Fibroblast of lung (primary cell): ENCODE measurements at places on chromosomes 1 and 21.

DNA sequence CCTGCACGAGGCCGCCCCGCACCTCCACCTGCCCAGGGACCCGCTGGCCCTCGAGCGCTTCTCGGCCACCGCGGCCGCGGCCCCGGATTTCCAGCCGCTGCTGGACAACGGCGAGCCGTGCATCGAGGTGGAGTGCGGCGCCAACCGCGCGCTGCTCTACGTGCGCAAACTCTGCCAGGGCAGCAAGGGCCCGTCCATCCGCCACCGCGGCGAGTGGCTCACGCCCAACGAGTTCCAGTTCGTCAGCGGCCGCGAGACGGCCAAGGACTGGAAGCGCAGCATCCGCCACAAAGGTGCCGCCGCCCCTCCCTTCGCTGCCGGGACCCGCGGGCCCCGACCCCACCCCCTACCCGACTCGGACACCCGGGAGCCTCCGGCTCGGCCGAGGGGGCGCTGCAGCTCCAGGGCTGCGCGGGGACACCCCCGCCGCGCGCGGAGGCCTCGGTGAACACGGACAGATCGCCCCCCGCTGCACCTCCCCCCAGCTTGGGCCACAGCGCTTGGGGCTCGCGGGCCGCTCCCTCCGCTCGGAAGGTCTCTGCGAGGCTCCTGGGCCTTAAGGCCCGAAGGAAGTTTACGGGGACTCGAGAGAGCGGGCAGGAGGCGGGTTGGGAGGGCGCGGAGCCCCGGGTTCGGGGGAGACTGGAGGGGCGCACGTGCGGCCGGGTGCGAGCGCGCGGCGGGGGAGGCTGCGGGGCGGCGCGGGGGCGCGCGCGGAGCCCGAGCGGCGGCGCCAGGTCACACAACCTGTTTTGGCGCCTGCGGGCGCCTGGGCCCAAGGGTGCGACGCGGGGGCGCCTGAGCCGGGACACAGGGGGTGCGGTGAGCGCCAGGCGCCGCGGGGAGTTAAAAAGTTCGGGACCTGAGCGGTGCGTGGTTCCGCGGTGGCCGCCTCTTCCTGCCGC lies 1.2 kb downstream of the SAMD11 start:
- peak; percentile 20 for DNase-seq

DNA sequence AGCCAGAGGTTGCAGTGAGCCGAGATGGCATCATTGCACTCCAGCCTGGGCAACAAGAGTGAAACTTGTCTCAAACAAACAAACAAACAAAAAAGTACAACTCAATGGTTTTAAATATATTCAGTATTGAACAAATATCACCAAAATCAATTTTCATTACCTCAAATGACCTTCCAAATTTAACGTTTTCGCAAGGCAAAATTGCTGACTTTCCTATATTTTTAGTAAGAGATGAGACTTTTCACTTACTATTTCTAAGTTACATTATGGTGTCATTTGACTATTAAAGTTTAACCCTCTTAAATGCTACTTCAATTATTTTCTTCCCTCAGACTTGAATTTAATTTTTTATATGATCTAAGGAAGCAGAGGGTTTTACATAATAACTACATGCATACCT lies 23.0 kb upstream of the ABCB10 start:
- no peak for DNase-seq

GRCh38 chr1:108149796-108150467 lies 50.2 kb downstream of the SLC25A24 start:
- DNase-seq = no peak

DNA sequence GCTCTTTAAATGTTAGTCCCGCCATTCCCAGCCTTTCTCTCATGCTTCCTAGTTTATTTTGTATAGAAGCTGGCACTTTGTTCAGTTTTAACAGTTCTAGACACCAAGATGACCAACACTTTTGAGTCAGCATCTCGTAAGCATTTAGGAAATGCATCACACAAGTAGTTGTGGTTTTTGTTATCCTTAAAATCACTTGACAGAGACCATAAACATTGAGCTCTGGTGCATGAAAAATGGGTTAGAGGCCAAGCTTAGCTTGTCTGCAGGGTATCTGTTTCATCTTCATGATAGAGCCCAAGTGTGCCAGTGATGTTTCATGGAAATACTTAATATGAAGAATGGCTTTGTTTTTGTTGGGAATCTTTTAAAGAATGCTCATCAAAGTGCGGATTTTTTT lies 159.7 kb downstream of the DISP1 start:
- DNase-seq = peak; percentile 94

- DNase-seq = peak; percentile 19
Measured at GRCh38 chr1:177368255-177368654, 197.5 kb downstream of the BRINP2 start.

DNA sequence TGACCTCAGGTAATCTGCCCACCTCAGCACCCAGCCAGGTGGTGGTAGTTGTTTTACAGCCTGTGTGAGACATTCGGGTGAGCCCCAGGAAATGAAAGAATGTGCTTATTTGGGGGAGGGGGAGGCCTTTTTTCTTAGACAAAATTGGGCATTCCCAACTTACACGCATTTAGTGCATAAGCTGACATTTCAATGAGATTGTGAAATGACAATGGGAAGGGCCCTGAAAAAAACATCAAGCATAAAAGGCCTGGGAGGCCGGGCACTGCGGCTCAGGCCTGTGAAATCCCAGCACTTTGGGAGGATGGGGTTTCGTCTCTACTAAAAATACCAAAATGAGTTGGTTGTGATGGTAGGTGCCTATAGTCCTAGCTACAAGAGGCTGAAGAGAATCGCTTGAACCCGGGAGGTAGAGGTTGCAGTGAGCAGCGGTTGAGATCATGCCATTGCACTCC lies 5.0 kb downstream of the GAS5 start:
- no peak for DNase-seq

DNA sequence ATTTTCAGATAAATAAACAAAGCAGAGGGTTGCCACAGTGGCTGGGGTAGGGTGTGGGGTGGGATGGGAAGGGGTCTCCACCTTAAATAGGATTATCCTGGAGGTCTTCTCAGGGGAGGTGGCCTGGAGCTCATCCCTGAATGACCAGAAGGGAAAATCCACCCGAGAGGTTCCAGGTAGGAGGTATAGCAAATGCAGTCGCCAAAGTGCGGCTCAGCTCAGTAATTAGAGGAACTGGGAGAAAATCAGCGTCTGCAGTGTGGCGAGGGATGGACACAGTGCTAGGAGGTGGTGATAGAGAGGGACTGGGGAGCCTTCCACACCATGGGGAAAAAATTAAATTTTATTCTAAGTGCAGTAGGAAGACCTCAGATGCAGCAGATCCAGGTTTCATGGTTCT lies 584.5 kb downstream of the MATN1 start:
- no peak for DNase-seq

GRCh38 chr1:40844887-40845878 lies 17.0 kb downstream of the CITED4 start:
- no peak for DNase-seq

DNA sequence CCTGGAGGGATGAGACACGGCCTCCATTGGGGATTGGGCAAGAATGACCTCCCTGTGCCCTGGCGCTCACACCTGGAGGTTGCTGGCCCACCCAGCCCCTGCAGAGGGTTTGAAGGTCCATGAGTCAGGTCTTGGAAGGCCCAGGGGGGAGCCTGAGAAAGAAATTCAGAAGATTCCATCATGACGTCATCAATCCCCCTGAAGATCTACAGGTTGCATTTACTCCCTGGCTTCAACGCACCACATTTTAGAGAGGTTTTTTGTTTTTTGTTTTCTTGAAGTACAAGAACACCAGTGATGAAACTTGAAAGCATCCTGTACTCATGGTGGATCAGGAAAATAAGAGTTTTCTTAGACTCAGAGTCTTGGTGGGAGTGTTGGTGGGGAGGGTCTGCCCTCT lies 82.4 kb upstream of the SLC25A33 start:
- no peak for DNase-seq

DNA sequence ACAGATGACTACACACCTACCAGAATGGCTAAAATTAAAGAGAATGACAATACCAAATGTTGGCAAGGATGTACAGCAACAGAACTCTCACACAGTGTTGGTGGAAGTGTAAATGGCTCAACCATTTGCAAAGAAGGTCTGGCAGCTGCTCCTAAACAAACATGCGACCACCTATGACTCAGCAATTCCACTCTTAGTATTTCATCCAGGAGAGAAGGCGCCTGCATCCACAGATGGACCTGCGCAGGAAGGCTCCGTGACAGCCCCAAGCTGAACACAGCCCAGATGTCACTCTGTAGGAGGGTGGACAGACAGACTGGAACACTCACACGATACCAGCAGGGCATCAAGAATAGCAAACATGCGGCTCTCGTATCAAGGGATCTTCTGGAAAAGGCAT lies 6.7 kb downstream of the PTTG1IP start:
- DNase-seq = peak; percentile 40

GRCh38 chr21:40272037-40272436 lies 404.8 kb downstream of the PCP4 start:
- DNase-seq = no peak

DNA sequence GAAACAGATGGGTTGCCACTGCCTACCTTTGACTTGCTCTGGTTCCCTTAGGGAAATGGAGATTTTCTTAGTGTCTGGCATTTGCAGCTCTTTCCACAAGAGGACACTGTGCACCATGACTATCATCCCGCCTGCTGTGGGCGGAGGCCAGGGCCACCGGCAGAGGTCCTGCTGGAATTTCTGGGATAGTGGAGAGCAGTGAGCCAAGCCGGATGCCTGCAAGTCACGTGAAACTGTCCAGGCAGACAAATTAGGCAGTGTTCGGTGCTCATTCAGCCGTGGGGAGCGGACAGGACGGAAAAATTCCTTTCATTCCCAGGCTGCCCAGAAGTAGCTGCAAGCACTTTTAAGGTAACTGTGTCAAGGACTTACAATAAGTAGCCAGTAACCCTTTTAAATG lies 43.4 kb downstream of the IGSF5 start:
- DNase-seq = peak; percentile 26

GRCh38 chr1:195054217-195054687 lies 1554.0 kb downstream of the KCNT2 start:
- no peak for DNase-seq

GRCh38 chr1:176693697-176694329 lies 230.8 kb downstream of the PAPPA2 start:
- DNase-seq = peak; percentile 67

DNA sequence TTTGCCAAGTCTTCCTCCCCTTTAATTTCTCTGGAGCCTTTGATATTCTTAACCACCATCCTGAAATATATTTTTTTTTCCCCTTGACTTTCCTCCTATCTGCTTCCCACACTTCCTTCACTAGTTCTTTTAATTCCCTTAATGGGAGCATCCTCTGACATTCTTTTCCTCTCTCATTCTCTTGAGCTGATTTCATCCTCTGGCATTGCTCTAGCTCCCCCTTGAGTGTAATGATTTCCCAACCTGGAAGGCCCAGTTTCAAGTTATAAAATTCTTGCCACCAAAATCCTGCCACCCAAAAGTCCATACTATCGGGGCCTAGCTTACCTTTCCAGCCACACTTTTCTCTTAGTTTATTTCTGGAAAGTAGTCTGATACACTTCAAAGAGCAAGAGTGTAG lies 39.5 kb upstream of the UBE2U start:
- DNase-seq = peak; percentile 71

- DNase-seq = no peak
Measured at GRCh38 chr1:111669268-111669667, 49.7 kb downstream of the RAP1A start.
